T-helper 22 cell (primary cell): ENCODE measurements at places on chromosomes 5 and 9.

DNA sequence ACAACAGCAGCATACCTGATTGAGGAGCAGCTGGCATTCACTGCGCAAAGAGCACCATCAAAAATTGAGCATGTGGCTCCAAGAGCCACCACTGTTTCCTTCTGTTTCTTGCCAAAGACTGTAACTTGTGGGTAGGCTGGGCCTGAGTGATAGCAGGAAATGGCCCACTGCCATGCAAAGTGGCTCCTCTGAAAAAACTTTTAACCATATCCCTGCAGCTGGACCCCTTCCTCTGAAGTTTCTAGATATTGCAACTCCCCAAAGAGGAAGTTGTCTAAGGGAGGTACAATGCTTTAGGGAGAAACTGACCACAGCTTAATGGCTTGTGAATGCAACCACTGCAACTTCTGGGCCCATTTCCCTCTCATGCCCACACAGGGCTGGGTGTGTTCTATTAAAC, 355.4 kb upstream of the PDE4D start:
- DNase-seq: no peak

GRCh38 chr9:78209127-78209526, 26.7 kb upstream of the CEP78 start:
- DNase-seq: no peak

GRCh38 chr5:131114754-131115153, 50.3 kb downstream of the HINT1 start:
- DNase-seq: no peak

DNA sequence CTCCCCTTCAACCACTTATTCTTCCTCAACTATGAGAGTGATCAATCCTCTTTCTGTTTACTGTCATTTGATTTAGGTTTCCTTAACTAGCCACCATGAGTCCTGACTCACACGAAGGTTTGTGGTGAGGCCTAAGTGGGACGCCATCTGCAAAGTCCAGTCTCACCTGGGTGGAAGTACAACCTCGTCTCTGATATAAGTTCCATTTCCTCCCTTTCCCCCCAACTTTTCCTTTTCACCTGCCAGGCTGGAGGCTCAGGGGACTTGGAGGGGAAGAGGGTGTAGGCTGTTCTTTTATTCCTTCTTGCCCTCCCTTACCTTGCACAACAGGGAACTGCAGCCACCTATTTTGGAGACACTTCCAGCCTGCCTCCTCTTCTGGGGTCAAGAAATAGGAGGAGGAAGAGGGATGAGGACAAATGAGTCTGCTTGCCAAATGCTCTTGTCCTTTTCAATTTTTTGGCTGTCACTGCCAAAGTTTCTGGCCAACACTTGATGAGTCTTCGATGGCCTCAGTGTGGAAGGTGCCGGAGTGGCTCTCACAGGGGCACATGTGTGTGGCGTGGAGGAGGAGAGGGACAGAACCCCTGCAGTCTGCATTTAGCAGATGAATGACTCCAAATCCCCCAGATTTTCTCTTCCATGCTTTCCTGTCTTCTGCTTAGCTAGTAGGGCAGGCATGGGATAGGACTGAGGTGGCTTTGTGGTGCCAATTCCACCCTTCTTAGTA, 249.6 kb downstream of the NSG2 start:
- no peak for DNase-seq

DNA sequence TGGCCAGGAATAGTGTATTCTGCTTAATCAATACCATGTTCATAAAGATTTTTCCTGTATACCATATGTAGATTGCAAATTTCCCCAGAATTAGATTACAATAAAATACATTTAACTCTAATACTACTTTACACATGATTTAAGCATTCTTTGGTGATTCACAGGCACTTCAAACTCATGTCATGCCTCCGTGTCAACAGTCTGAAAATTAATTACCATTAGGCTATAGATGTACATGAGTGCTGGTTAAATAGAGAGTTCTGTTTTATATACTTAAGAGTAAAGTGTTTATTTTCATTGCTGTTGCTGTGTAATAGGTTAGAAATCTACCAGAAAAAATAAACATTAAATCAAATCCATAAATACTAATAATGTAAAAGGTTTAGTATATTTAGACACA, 159.8 kb downstream of the ZSWIM6 start:
- no peak for DNase-seq

DNA sequence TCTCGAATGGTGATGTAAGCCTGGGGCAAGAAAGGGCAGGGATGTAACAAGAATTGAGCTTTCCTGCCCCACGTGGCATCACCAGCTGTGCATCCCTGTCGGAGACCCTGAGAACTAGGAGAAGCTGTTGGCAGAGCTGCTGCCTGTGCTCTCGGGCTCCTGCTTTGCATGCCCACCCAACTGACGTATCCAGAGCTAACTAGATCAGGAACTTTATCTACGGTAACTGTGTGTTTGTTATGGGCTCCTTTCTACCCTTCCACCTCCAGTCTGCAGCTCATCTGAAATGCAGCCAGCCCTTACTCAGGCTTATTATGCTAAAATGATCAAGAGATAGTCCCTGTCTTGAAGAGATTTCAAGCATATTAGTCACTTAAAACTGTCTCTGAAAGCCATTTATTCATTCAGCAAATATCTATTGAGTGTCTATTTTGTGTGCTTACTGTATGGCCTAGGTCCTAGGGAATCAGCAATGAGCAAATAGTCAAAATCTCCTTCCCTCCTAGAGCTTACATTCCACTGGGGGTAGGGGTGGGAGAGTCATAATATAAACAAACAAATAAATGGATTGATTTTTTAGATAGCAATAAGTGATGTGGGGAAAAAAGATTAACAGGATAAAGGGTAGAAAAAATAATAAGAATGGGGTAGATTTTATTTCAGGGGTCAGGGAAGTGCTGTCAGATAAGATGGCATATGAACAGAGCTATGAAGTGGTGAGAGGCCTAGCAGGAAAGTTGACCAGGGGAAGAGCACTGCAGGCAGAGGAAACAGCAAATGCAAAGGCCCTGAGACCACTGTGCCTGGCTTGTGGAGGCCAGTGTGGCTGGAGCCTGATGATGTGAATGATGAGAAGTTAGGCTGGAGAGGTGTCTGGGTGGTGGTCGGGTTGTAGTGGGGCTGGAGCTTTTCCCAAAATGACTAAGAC, 118.2 kb downstream of the GALNT10 start:
- DNase-seq: no peak

GRCh38 chr5:33088176-33088575, 352.6 kb upstream of the TARS1 start:
- DNase-seq: no peak
